ENCODE measurements at places on chromosomes 4 and X.

- DNase-seq, result no peak
These were observed 4.8 kb downstream of the LRRC66 start for GRCh38 chr4:52015366-52015765.

DNA sequence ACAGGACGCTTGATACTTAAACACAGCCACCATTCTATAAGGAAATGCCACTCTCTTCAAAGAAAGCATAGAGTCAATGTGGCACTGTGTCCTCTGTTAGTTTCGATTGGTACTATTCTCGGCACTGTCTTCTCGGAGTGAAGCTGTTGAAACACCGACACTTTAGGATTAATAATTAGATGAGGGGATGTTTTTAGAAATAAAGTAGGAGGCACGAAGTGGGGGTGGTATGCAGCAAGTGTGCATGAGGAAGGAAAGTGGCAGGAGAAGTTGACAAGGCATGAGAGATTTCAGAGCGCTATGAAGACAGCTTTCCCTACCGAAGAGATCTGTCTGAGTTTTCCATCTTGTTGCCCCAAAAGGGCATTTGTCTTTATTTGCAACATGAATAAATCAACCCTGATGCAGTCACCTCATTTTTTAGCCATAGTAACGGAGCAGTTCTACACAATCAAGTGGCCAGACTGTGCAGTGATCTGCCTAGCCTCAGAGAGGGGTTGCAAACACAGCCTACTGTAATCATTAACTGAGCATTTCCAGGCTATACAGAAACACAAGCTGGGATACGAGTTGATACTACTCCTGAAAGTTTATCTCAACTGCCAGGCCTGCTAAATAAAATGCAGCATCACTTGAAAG, 8.3 kb downstream of the GPRIN3 start:
- DNase-seq, result no peak

GRCh38 chr4:152618971-152619370, 60.8 kb downstream of the TMEM154 start:
- DNase-seq, result no peak

- DNase-seq, result no peak
These were observed 325.3 kb downstream of the AFF2 start for GRCh38 chrX:148825696-148826095.

GRCh38 chr4:6813725-6814124, 31.2 kb downstream of the KIAA0232 start:
- no peak for DNase-seq

GRCh38 chr4:72073816-72074215, 42.0 kb downstream of the NPFFR2 start:
- no peak for DNase-seq

- no peak for DNase-seq
These were observed at the start of gene SH3D19 for GRCh38 chr4:151325111-151325948. TSS of gene SH3D19 (minus strand) at chr4:151325605. CDS start at chr4:151325352, 253 bp downstream.

GRCh38 chr4:91448668-91449330, 855.0 kb upstream of the GRID2 start:
- DNase-seq, result no peak

GRCh38 chr4:8528713-8529112, 51.5 kb upstream of the GPR78 start:
- no peak for DNase-seq

- DNase-seq, result no peak
These were observed 102.6 kb downstream of the IL1RAPL2 start for GRCh38 chrX:104668550-104668949.

- no peak for DNase-seq
These were observed 289.8 kb upstream of the SFRP2 start for GRCh38 chr4:154078504-154079350.

DNA sequence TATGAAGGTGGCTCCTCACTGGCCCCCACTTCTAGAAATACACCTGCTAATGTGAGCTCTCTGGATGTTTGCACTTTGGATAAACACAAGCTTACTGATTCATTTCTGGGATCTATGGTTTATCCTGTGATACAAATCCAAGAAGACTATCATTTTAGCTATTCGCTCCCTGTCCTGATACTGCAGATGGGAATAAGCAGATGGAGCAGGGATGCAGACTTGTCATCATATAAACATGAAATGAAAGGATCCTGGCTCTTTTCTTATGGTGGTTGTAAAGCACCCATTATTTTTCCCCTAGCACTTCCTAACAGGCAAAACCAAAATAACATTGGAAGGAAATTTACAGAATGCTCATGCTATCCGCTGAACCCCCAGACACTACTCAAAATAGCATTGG, 162.9 kb upstream of the NOCT start:
- DNase-seq, result no peak

GRCh38 chr4:83535520-83536361, at the start of gene GPAT3:
TSS of gene GPAT3 (plus strand) at chr4:83536108. CDS start at chr4:83536623, 515 bp downstream.
- peak; percentile 31 for DNase-seq

DNA sequence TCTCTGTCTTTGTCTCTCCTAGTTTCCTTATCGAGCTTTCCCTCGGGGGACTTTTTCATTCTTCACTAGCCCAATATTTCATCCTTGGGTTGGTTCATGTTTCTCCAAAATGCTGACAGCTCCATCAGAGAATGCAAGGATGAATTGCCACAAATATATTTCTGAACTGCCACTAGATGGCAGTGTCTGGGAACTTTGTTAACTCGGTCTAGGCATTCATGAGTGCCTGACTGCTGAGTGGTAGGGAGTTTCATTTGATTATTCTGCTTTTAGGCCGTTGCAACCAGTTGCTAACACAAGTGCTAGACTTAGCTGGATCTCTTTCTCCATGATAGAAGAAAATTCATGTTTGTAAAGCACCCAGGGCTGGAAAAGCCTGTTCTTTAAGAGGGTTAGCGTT, 73.5 kb upstream of the RAP2C start:
- DNase-seq, result peak; percentile 5

DNA sequence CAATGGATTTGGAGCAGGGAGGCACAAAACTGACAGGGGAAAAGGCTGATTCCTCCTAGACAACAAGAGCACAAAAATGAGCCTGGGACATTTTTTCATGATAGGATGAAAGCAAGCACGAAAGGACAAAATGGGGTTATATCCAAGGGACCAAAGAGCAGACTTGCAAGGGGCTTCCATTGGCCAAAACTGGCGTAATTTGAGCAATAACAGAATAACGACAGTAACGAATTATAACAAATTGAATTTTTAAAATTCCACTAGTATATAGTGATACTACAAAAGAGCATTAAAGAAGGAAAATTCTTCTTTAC, 10.3 kb downstream of the SPP1 start:
- no peak for DNase-seq

- DNase-seq, result no peak
These were observed 68.9 kb upstream of the NRK start for GRCh38 chrX:105753411-105753810.

Data from activated gamma-delta T cell treated with anti-CD3 and anti-CD28 coated beads, Interleukin-2, amount 50 U/mL, for 16 hours (primary cell).